ENCODE measurements at places on chromosomes 6 and 20. TPM values are rescaled to one million over a fixed set of nuclear protein-coding genes. Genes with fewer than 3 reads are reported as not detected.
A peak's percentile ranks its signal among the peaks of the same experiment; 100 is the strongest.

Gene FHL5
- polyA plus RNA-seq = not detected

Gene UBE2C
- 9.1 TPM for polyA plus RNA-seq

- DNase-seq = no peak
- H3K27ac ChIP-seq = peak overlapping the region; percentile 97
- H3K4me3 ChIP-seq = peak overlapping the region; percentile 18
- no peaks in the 10 kb centered on the region for H3K36me3 ChIP-seq
- peaks cover 24% of the 10 kb centered on the region for H3K4me1 ChIP-seq
Observed at GRCh38 chr6:7051780-7052442, 55.9 kb upstream of the RREB1 start.

DNA sequence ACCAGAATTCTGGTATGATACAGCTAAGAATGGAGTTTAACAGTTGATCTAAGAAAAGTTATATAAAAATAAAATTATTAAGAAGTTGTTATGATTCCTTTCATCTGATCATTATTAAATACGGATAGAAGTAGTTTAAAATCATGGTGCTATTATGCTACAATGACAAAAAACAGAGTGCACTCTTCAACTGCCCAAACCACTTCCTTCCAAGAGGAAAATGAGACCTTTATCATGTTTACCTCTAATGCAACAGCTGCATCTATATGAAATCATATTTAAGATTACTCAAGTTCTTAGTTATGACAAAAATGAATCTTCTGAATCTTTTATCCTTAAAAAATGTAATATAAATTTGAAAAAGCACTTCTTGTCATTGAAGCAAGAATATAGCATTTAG is 31.2 kb downstream of the HACE1 start:
- no peak overlapping the region for H3K4me3 ChIP-seq
- no peak for DNase-seq

GRCh38 chr6:166317261-166318212 is 9.3 kb upstream of the PRR18 start:
- no peaks in the 10 kb centered on the region for H3K27me3 ChIP-seq
- no peak for DNase-seq
- no peaks in the 10 kb centered on the region for H3K36me3 ChIP-seq
- no peak overlapping the region for H3K27ac ChIP-seq
- no peak overlapping the region for H3K4me3 ChIP-seq

- H3K4me3 ChIP-seq = no peak overlapping the region
- no peaks in the 10 kb centered on the region for H3K36me3 ChIP-seq
- no peak overlapping the region for H3K27ac ChIP-seq
- no peaks in the 10 kb centered on the region for H3K27me3 ChIP-seq
- DNase-seq = no peak
Observed at GRCh38 chr20:10709916-10710315, 36.1 kb upstream of the JAG1 start.

- peaks cover 7% of the 10 kb centered on the region for H3K27me3 ChIP-seq
- no peaks in the 10 kb centered on the region for H3K36me3 ChIP-seq
- H3K27ac ChIP-seq = no peak overlapping the region
- H3K4me3 ChIP-seq = no peak overlapping the region
Observed at GRCh38 chr6:40620574-40621240, 33.5 kb upstream of the LRFN2 start.

Gene VWA7
- 0.47 TPM for polyA plus RNA-seq

- no peaks in the 10 kb centered on the region for H3K4me1 ChIP-seq
- no peak overlapping the region for H3K4me3 ChIP-seq
- DNase-seq = no peak
- no peaks in the 10 kb centered on the region for H3K36me3 ChIP-seq
- H3K27ac ChIP-seq = no peak overlapping the region
- no peaks in the 10 kb centered on the region for H3K27me3 ChIP-seq
Observed at GRCh38 chr6:65461121-65461520, 245.9 kb downstream of the EYS start.

DNA sequence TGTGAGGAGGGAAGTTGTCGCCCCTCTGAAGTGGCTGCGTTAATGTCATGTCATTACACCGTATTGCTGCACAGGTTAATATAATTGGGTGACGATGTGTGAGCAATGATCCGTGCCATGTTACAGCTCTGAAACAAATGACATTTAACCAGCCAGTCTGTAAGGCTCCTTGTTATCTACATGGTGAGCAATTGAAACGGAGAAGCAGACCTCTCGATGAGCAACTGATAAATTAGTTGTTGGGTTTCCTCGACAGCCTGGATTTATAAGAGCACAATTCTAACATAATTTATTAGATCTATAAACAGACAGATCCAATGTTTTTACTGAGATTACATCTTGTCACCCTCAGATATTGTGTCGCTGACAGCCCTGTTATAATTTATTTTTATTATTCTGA is 49.9 kb upstream of the MAFB start:
- peaks cover 6% of the 10 kb centered on the region for H3K27me3 ChIP-seq
- H3K4me1 ChIP-seq = no peaks in the 10 kb centered on the region
- H3K27ac ChIP-seq = no peak overlapping the region
- no peak overlapping the region for H3K4me3 ChIP-seq

All from keratinocyte (primary cell).